ENCODE measurements at places on chromosomes 12 and 14.
A peak's percentile ranks its signal among the peaks of the same experiment; 100 is the strongest.

DNA sequence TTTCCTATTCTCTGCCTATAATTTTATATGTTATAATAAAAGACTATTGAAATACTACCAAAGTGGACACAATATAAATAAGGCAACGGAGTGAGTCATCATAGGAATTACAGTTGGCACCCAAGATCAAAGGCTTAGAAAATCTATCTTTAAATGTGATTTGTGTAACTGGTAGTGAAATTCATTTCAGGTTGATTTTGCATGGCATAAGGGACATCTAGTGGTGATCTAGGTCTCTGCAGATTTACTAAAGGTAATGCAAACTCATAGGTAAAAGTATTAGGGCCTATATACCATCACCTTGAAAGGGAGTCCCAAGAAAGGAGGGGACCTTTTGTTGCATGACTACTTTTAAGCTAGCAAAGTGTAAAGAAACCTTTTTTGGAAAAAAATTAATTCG is 527.2 kb downstream of the NRXN3 start:
- no peak for DNase-seq

DNA sequence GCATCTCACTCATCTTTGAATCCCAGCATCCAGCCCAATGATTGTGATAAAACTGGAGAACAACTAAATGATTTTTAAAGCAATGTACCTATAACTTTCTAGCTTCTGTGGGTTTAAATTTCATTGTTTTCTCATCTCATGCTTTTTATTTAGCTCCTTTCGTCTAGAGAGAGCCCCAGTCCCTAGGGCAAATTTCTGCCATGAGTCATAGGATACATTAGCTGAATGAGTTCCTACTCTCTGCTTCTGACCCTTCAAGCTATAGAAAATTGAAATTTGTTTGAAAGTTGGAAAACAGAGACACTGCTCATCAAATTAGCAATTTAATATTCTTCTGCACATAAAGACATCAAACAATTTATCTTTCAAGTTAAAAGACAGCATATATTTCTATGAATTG is 113.9 kb downstream of the KIF21A start:
- no peak for DNase-seq

- DNase-seq: no peak
These were observed 86.4 kb downstream of the WSCD2 start for GRCh38 chr12:108215458-108215857.

GRCh38 chr12:49706351-49707127 is 666 bp downstream of the FMNL3 start:
- DNase-seq: peak; percentile 42

GRCh38 chr14:85619851-85620250 is 89.9 kb downstream of the FLRT2 start:
- no peak for DNase-seq

DNA sequence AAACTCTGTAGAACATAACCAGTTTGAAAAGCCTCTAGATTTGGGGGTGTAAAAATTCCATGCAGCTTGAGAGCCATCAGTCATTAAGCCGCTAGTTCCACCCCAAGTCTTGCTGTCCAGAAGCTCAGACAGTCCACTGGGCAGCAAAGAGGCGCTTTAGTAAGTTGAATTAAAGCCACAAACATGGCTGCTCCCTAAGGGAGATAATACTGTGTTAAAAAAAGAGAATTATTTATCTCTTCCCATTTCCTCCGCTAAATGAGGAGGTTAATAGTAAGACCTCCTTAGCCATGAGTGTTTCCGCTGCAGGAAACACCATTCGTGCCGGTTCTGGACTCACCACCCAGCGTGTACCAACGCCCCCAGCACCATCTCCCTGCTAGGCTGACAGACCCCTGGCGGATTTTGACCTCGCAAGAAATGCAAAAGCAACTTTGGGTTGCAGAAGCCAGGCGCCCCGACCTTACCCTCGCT is 536 bp downstream of the TM7SF3 start:
- peak; percentile 40 for DNase-seq

- DNase-seq: no peak
These were observed 42.9 kb downstream of the IFNG-AS1 start for GRCh38 chr12:68031881-68032739.

GRCh38 chr12:113373969-113374368 is 15.6 kb downstream of the PLBD2 start:
- no peak for DNase-seq

GRCh38 chr12:59077575-59078426 is 157.5 kb upstream of the LRIG3 start:
- no peak for DNase-seq

GRCh38 chr14:105527381-105527825 is 1.0 kb downstream of the TMEM121 start:
- DNase-seq: no peak

DNA sequence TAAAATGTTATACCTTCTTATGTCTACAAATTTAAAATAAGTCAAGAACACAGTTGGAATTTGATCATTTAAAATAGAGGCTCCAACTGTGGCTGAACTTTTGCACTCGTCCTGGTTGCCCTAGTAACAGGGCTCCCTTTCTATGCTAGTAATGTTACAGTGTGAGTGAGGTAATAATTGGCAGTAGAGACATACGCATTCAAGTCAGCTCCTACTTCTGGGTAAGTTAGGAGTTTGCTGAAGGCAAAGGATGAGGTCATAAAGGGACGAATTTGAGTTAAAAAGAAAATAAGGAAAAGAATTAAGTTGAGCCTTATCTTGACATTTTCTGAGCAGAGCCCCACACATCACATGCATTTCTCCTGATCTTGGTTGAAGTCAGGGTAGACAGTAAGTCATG is 129.1 kb downstream of the TMEM117 start:
- no peak for DNase-seq

DNA sequence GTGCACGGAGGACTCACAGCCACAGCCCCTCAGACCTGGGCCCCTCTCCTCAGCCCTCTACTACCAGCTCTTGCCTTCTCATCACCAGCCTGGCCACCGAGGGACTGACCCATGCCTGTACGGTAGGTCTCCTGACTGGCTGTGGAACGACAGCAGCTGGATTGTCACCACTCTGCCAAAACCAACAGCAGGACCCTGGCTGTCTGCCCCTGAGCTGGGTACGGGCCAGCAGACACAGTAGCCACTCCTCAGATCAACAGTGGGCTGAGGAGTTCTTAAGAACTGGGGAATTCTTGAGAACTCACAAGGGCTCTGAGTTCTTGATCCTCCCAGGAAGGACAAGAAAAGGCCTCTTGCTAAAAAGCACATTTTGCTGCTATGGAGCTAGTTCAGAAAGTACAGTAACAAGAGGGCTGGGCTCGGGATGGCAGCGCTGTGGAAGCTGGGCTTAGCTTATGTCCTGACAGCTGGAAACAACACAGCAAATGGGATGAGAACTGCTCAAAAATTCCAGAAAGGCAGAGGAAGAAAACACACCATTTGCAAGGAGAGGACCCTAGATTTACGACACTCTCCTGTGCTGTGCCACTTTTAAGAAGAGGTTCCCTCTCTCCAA is 176.4 kb downstream of the ANO2 start:
- no peak for DNase-seq

- no peak for DNase-seq
These were observed 24.8 kb downstream of the BICDL1 start for GRCh38 chr12:120013659-120014380.

GRCh38 chr14:54486685-54487084 is 2.1 kb downstream of the GMFB start:
- DNase-seq: no peak

GRCh38 chr12:107144441-107144840 is 51.1 kb upstream of the CRY1 start:
- no peak for DNase-seq

GRCh38 chr12:7209958-7210357 is 20.5 kb downstream of the PEX5 start:
- no peak for DNase-seq

- no peak for DNase-seq
These were observed 388.8 kb downstream of the PDZRN4 start for GRCh38 chr12:41576925-41577324.

DNA sequence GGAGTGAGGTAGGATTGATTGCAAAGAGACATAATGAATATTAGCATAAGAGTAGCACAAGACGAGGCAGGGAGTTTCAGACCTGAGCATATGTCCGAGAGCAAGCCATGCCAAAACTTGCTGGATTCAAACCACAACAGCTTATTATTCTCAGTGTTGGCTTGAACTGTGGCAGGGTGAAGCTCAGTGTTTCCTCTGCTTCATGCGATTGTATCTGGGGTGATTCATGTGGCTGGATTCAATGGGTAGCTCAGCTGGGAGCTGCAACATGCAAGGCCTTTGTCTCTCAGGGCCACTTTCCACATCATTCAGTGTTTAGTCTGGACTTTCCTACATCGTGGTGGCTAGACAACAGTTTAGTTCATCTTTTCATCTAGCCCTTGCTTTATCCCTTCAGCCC is 22.1 kb upstream of the E2F7 start:
- no peak for DNase-seq

DNA sequence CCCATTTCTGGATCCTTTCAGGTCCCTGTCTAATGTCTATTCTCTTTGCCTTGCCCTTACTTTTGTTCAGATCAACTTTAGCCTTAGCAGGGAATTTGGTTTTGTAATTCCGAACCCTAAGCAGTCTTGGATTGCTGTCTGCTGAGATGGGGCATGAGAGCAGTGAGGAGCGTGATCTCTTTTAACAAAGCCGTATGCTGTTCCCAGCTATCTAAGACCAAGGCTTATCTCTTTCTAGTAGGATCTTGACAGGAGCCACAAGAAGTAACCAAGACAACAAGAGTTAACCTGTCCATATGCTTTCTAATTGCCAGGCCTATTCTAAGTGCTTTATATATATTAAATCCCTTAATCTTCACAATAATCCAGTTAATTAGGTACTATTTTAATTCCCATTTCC is 4.5 kb upstream of the DHRS7 start:
- DNase-seq: no peak

DNA sequence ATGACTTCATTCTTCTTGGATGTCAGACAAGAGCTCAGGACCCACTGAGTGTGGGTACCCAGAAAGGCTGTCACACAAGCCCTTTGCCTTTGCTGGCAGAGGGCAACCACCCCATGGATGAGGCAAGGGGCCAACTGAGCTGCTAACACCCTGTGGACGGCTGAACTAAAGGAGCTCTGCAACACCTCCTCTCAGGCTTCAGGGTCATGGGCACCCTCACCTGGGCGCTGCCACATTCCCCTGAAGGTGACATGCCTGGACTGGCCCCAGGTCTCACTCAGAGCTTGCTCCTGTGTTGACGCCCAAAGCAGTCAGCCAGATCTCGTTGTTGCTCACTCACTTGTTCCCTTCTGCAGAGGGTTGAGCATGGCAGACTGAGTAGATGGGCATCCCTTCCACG is 336.8 kb upstream of the TMEM132C start:
- no peak for DNase-seq

DNA sequence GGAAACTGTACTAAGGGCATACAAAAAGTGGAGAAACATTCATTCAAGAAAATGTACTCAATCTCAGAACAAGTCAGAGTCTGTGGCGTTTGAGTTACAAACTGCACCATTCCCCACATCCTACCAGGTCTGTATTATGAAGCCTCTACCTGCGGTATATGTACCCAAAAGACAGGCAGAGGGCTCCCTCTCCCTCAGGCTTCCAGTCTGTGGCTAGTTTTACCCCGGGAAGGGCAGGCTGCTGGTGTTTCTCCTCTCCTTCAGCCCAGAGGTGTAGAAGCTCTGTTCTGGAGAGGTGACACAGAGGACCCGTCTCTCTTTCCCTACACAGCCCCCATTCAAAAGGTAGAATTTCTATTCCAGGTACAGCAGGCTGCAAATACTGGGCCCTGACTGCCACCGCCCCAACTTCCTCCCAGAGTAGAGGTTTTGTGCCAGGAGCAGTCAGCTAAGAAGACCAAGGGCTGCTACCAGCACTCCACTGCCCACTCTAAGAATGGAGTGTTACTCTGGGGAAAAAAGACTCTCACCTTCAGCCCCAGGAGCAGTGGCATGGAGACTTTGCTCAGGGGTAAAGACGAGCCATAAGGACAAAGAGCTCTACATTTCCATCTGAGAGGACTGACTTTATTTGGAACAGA is 39.4 kb downstream of the PARP11 start:
- DNase-seq: no peak

GRCh38 chr12:126617312-126617711 is 1552.1 kb downstream of the AACS start:
- DNase-seq: no peak

- DNase-seq: peak; percentile 48
These were observed 19.1 kb downstream of the RPAP3 start for GRCh38 chr12:47686645-47687240.

- DNase-seq: no peak
These were observed 62.8 kb upstream of the EGLN3 start for GRCh38 chr14:34013721-34014060.

GRCh38 chr14:101034986-101035385 is 131.5 kb upstream of the RTL1 start:
- no peak for DNase-seq

DNA sequence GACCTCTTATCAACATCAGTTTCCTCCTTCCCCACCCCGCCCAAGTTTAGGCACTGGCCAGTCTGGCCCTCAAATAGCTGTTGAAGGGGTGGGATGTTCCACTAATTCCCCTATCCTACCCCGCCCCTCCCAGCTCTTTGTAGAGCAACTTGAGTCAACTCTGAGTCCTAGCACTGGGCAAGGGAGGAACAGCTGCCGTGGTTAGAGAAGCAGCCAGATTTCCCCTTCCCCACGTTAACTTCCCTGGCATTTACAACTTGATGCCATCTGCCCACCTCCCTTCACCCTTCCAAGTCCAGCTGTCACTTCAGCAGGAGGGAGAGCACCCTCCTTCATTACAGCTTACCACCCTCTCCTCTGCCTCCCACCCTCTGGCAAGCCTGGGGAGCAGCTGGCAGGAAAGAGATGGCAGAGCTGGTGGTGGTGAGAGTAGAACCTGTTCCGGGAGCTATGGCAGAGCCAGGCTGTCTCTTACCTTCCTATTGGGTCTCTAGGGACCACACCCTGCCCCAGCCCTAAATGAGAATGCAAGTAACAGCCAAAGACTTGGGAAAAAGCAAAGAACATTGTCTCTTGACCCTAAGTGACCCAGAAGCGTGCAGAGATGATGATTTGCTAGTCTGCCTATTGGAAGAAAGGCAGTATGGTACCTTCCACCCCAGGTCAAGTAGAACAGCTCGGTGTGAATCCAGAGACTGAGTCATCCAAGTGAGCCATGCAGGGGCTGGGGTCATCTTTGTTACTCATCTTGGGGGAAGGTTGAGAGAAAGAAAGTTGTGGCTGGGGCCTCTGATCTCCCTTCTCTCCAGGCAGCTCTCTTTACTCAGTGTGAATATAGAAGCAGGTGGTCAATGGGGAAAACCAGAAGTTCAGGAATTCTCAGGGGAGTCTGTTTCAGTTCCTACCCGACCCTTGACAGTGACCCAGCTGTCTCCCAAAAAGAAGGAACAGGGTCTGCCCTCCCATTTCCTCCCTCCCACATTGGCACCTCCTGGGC is 1.5 kb downstream of the BLOC1S1 start:
- no peak for DNase-seq

- DNase-seq: no peak
These were observed 183.8 kb downstream of the TTC7B start for GRCh38 chr14:90632451-90632850.

DNA sequence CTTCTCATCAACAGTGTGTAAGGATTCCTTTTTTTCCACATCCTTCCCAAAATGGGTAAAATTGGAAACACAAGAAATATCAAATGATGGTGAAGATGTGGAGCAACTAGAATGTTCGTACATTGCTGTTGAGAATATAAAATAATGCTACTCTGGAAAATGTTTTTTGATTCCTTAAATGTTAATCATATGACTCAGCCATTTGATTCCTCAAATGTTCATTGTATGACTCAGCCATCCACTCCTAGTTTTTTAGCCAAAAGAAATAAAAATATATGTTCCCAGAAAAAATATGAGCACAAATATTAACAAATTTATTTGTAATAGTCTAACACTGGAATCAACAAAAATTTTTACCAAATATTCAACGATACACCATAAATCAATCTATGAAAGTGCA is 1108.6 kb downstream of the LRFN5 start:
- no peak for DNase-seq

GRCh38 chr12:131379738-131380137 is 331.2 kb upstream of the SFSWAP start:
- DNase-seq: no peak
